Vagina (tissue), 2 donors: ENCODE measurements at places on chromosomes 1 and 21.
A peak's percentile ranks its signal among the peaks of the same experiment; 100 is the strongest.

DNA sequence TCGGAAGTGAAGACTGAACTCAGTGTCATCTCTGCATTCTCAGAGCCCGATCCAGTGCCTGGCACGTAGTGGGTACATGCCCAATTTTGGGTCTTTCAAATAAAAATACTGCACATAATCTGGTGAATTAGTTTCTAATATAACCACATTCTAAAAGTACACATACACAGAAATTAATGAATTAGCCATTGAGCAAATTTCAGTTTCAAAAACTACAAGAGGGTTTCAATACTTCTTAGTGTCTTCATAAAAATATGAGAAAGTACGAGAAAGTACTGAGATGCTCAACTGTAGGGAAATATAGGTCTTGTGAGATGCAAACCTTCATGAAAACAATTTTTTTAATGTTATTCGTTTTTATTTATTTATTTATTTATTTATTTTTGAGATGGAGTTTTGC lies 86.9 kb downstream of the SMYD2 start:
- H3K36me3 ChIP-seq: peaks cover 15% of the 10 kb centered on the region
- no peaks in the 10 kb centered on the region for H3K4me1 ChIP-seq
- no peak overlapping the region for H3K27ac ChIP-seq
- H3K4me3 ChIP-seq: no peak overlapping the region

GRCh38 chr1:205455581-205456382 lies at the start of gene BLACAT1:
Gene BLACAT1 (minus strand): TSS chr1:205456045.
- peaks cover 23% of the 10 kb centered on the region for H3K27me3 ChIP-seq
- no peak within 1 kb of the TSS for H3K27ac ChIP-seq
- no peak for DNase-seq
- H3K4me1 ChIP-seq: peaks cover 13% of the 10 kb centered on the region

DNA sequence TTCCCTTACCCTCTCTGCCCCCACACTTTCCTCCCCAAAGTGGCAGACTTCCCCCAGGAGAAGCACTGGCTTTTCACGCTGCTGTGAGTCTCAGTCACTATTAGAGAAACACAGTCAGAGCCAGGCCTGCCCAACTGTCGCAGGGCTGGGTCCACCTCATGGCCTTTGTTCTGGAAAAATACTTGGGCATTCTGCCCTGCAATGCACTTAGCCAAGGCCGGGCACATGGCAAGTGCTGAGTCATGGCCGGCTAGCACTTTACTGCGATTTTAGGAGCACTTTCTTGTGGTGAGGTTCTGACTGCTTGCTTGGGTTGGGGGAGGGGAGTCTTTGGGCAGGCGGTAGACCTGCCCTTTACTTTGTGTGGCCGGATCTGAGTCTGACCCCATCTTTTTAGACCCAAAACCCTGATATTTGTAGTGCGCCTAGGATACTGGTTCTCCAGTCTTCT lies 7.7 kb downstream of the EPHX1 start:
- H3K36me3 ChIP-seq: no peaks in the 10 kb centered on the region
- H3K27ac ChIP-seq: peak overlapping the region; percentile 96
- H3K4me1 ChIP-seq: peaks cover 97% of the 10 kb centered on the region
- H3K27me3 ChIP-seq: no peaks in the 10 kb centered on the region

GRCh38 chr1:91750398-91750996 lies 135.5 kb downstream of the TGFBR3 start:
- no peak overlapping the region for H3K4me3 ChIP-seq
- H3K36me3 ChIP-seq: no peaks in the 10 kb centered on the region
- DNase-seq: peak; percentile 77
- peak overlapping the region; percentile 85 for H3K27ac ChIP-seq
- H3K4me1 ChIP-seq: peaks cover 70% of the 10 kb centered on the region

GRCh38 chr1:153202006-153202405 lies 1.2 kb upstream of the LELP1 start:
- no peak for DNase-seq
- H3K4me1 ChIP-seq: no peaks in the 10 kb centered on the region
- H3K27ac ChIP-seq: no peak overlapping the region
- H3K36me3 ChIP-seq: no peaks in the 10 kb centered on the region
- no peaks in the 10 kb centered on the region for H3K27me3 ChIP-seq
- H3K4me3 ChIP-seq: no peak overlapping the region

- no peak for DNase-seq
- H3K4me1 ChIP-seq: no peaks in the 10 kb centered on the region
- H3K4me3 ChIP-seq: no peak overlapping the region
- no peaks in the 10 kb centered on the region for H3K36me3 ChIP-seq
- H3K27me3 ChIP-seq: no peaks in the 10 kb centered on the region
Observed at GRCh38 chr1:5756434-5757186, 235.6 kb downstream of the NPHP4 start.

GRCh38 chr1:214021321-214021720 lies 33.5 kb downstream of the PROX1 start:
- no peak overlapping the region for H3K27ac ChIP-seq
- no peaks in the 10 kb centered on the region for H3K4me1 ChIP-seq
- DNase-seq: no peak

- H3K27ac ChIP-seq: peak overlapping the region; percentile 92
- DNase-seq: no peak
- H3K27me3 ChIP-seq: no peaks in the 10 kb centered on the region
- H3K36me3 ChIP-seq: no peaks in the 10 kb centered on the region
- H3K4me1 ChIP-seq: peaks cover 19% of the 10 kb centered on the region
- H3K4me3 ChIP-seq: no peak overlapping the region
Observed at GRCh38 chr1:6288665-6289064, 27.8 kb upstream of the GPR153 start.

- H3K4me3 ChIP-seq: no peak overlapping the region
- no peaks in the 10 kb centered on the region for H3K4me1 ChIP-seq
- no peaks in the 10 kb centered on the region for H3K27me3 ChIP-seq
- peak; percentile 58 for DNase-seq
Observed at GRCh38 chr21:45834026-45834715, 147.4 kb upstream of the COL6A1 start.

GRCh38 chr1:46753985-46754384 lies 35.1 kb upstream of the EFCAB14 start:
- DNase-seq: no peak
- no peak overlapping the region for H3K4me3 ChIP-seq
- H3K36me3 ChIP-seq: no peaks in the 10 kb centered on the region
- H3K4me1 ChIP-seq: peaks cover 38% of the 10 kb centered on the region
- H3K27me3 ChIP-seq: no peaks in the 10 kb centered on the region

- no peak overlapping the region for H3K27ac ChIP-seq
- peaks cover 18% of the 10 kb centered on the region for H3K4me1 ChIP-seq
- H3K27me3 ChIP-seq: no peaks in the 10 kb centered on the region
- no peak for DNase-seq
- H3K4me3 ChIP-seq: no peak overlapping the region
Observed at GRCh38 chr1:205488074-205488723, 16.3 kb upstream of the CDK18 start.

DNA sequence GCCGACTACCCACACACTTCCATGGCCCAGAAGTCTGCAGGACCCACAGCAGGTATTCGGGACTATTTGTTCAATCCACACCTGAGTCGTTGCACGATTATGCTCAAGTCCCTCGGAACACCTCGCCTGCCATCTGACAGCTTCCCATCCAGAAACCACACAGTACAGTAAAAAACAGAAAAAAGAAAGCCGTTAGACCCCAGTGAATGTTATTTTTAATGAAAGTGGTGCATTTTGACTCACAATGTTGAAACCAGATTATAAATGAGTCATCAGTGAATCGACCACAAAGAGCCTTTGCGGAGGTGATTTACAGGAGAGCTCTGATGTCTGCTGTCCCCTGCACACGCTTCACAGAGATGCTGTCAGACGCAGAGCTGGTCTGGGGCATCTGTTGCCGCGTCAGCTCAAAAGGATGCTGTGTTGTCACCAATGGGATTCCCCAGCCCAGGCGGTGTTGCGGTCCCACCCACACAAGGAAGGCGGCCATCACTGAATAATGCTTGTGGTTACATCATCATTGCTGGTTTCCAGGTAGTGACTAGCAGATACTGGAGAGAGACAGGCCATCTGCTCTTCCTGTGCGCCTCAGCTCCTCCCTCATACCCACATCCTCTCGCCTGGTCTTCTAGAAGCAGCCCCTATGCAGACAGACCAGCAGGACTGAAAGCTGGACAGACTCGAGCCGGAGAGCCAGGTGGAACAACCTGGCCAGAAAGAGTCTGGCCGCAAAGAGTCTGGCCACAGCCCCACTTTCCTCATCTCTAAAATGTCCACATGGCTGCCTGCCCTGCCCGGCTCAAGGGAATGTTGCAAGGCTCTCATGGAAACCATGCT lies 116.8 kb downstream of the TOMM20 start:
- H3K27ac ChIP-seq: peak overlapping the region; percentile 21
- no peak for DNase-seq
- no peak overlapping the region for H3K4me3 ChIP-seq

GRCh38 chr1:32337855-32338636 lies 2.0 kb upstream of the MARCKSL1 start:
- H3K4me1 ChIP-seq: peaks cover 25% of the 10 kb centered on the region
- no peaks in the 10 kb centered on the region for H3K36me3 ChIP-seq
- no peak for DNase-seq
- H3K27me3 ChIP-seq: no peaks in the 10 kb centered on the region
- H3K4me3 ChIP-seq: no peak overlapping the region

- no peak overlapping the region for H3K4me3 ChIP-seq
- H3K27ac ChIP-seq: peak overlapping the region; percentile 54
- H3K36me3 ChIP-seq: no peaks in the 10 kb centered on the region
- H3K27me3 ChIP-seq: no peaks in the 10 kb centered on the region
- H3K4me1 ChIP-seq: peaks cover 72% of the 10 kb centered on the region
- DNase-seq: no peak
Observed at GRCh38 chr1:3471356-3472087, 17.1 kb downstream of the ARHGEF16 start.
